HFFc6 (cell line): ENCODE measurements at places on chromosomes 2 and 18. TPM values are rescaled to one million over a fixed set of nuclear protein-coding genes. Genes with fewer than 3 reads are reported as not detected.

Gene PRKAG3
- not detected in 3 replicates for total RNA-seq

Gene SIX3
- total RNA-seq, result not detected in 3 replicates

Gene HOXD13
- 1.4 to 1.8 TPM (median 1.6 TPM) in 3 replicates for total RNA-seq

- DNase-seq, result no peak
Observed at GRCh38 chr2:14511541-14511940, 121.0 kb upstream of the LRATD1 start.

- no peak for DNase-seq
Observed at GRCh38 chr2:118498943-118499342, 348.5 kb downstream of the EN1 start.

DNA sequence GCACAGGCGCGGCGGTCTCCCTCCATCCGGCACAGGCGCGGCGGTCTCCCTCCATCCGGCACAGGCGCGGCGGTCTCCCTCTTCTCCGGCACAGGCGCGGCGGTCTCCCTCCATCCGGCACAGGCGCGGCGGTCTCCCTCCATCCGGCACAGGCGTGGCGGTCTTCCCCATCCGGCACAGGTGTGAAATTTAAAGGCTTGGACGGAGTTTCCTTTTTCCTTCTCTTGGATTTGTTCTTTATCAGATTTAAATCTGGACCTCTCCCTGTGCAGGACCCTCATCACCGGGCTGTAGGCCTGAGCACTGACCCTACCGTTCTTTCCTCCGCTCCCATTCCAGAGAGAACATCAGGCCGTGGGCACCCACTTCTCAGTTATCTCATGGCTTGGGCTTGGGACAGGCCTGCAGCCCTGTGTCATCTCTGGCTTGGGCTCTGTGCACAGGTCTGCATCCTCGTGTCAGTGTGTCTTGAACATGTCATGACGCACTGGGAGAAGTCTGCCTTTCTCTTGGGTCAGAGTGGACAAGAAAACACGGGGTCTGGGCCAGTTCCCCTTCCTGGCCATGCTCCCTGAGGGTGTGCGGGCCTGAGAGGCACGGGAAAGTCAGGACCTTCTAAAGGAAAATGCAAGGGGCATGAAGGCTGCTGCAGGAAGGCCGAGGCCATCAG is 53.9 kb upstream of the PXDN start:
- DNase-seq, result no peak
